B cell (primary cell): ENCODE measurements at places on chromosomes 6 and 20. TPM values are rescaled to one million over a fixed set of nuclear protein-coding genes. Genes with fewer than 3 reads are reported as not detected.

Gene ZBTB46
- 0.64 and 1.6 TPM in 2 replicates for total RNA-seq

Gene LTB
- 473 and 488 TPM in 2 replicates for total RNA-seq

Gene NCOA6
- total RNA-seq, result 31.0 and 31.9 TPM in 2 replicates

Gene MOG
- total RNA-seq, result not detected in 2 replicates

Gene CAPN11
- not detected in 2 replicates for total RNA-seq

Gene STX11
- total RNA-seq, result 10.3 and 11.6 TPM in 2 replicates

Gene PKIG
- 117 and 128 TPM in 2 replicates for total RNA-seq
